ENCODE measurements at places on chromosomes 6 and 20.

DNA sequence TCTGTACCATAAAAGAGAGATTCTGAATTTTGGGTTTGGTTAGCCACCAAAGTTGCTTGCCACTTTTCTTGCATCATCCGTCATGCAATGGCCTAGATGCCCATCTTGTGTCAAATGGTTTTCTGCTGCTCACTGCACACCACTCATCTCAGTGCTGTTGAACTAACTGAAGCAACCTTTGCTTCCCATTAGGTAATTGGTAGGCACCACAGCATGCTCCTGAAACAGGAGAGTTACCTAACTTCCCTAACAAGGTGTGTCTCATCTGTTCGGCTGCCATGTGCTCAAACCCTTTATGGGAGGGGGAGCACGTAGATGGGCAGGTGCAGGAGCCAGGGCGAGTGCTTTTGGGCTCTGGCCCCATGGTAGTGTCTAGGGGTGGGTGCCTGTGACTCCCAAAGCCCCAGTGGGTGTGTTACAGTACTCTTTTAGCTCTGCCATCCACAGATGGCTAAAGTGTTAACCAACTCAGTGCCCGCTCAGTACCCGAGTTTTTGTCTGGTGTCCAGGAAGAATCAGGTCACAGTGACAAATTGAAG is 147.4 kb upstream of the SPACA1 start:
- no peak for DNase-seq

- DNase-seq, result no peak
These were observed 39.5 kb downstream of the HDDC2 start for GRCh38 chr6:125262016-125263013.

GRCh38 chr6:109059153-109059552 is 35.5 kb downstream of the SESN1 start:
- no peak for DNase-seq

- no peak for DNase-seq
These were observed 124.4 kb upstream of the HCRTR2 start for GRCh38 chr6:55049866-55050265.

DNA sequence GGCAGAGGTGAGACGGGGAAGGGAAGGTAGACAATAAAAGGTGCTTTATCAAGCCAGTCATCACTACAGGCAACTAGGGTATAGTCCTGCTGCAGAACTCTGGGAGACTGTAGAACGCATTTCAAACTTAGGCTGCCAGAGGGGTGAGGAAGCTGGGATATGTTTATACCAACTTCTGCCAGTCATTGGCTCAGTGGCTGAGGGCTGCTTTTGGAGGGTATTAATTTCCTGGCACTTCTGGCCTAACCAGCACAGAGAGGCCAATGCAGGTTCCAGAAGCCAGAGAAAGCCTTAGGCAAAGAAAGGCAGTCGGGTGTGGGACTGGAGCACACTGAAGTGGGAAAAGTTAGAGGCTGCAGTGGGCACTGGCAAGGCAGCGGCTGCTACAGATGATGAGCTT is 3.9 kb upstream of the CPNE5 start:
- DNase-seq, result no peak

GRCh38 chr6:130269969-130270635 is 47.4 kb upstream of the SAMD3 start:
- DNase-seq, result no peak

- no peak for DNase-seq
These were observed 30.3 kb upstream of the RCAN2 start for GRCh38 chr6:46521464-46521971.

DNA sequence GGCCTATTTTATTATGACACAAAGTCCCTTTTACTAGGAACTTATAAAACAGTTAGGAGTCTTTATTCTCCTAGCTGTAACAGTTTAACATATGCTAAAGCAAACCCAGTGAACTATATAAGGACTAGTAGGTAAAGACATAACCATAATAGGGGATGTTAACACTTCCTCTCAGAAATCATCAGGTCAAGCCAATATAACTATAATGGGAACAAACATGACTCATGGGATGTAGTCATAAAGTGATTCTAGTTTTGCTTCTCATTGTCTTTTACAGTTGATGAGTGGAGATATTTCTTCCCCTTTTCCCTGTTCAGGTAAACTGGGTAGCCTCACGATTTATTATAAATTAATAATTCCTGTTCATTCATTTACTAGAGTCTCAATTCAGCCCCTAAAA is 9.7 kb downstream of the PTCHD4 start:
- no peak for DNase-seq

DNA sequence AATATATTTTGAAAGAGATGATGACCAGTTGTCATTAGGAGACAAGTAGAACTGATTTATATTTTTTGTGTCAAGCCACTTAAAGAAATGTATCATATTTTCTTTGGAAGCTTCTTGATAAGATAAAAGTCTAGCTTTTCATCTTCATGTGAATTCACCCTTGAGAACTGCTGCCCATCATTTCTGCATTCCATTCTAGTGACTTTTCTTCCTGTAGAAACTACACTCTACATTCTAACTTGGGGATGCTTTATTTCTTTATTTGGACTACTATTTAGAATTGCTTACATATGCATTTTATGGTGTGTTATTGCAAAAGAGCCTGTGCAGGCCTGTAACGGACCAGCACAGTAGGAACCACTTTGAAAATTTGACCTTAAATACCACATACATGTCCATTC is 335.0 kb upstream of the KCNQ5 start:
- DNase-seq, result no peak

DNA sequence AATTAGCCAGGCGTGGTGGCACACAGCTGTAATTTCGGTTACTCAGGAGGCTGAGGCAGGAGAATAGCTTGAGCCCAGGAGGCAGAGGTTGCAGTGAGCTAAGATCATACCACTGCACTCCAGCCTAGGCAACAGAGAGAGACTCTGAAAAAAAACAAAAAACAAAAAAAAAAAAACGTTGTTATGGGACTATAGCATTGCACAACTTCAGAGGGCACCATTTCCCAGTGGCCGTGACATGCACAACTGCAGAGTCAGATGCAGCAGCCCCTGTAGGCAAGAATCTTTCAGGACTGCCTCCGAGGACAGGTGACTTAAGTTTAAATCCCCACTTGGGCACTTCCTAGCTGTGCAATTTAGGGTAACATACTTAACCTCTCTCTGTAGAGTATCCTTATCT is 64.0 kb downstream of the ZNF217 start:
- DNase-seq, result no peak

GRCh38 chr6:84905823-84906222 is 141.4 kb upstream of the TBX18 start:
- no peak for DNase-seq

DNA sequence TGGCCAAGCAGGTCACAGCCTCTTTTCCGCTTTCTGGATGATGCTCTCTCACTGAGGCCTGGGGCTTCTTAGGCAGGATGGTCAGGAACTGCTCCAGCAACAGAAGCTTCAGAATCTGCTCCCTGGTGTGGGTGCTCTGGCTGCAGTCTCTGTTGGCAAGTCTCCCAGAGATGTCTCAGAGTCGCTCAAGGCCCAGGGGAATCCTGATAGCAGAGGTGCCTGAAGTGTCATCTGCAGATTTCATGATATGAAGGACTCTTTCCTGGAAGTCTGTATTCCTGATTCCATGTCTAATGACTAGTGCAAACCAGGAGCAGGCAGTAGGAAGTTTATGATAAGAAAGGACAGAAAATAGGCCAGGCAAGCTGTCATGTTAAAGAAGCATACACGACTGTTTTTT is 20.3 kb downstream of the ZSCAN31 start:
- DNase-seq, result no peak

GRCh38 chr20:37315021-37315451 is 25.6 kb downstream of the MANBAL start:
- DNase-seq, result peak; percentile 75

- no peak for DNase-seq
These were observed 100.1 kb downstream of the YTHDF1 start for GRCh38 chr20:63115651-63116411.
